ENCODE measurements at places on chromosomes 12 and 14.

DNA sequence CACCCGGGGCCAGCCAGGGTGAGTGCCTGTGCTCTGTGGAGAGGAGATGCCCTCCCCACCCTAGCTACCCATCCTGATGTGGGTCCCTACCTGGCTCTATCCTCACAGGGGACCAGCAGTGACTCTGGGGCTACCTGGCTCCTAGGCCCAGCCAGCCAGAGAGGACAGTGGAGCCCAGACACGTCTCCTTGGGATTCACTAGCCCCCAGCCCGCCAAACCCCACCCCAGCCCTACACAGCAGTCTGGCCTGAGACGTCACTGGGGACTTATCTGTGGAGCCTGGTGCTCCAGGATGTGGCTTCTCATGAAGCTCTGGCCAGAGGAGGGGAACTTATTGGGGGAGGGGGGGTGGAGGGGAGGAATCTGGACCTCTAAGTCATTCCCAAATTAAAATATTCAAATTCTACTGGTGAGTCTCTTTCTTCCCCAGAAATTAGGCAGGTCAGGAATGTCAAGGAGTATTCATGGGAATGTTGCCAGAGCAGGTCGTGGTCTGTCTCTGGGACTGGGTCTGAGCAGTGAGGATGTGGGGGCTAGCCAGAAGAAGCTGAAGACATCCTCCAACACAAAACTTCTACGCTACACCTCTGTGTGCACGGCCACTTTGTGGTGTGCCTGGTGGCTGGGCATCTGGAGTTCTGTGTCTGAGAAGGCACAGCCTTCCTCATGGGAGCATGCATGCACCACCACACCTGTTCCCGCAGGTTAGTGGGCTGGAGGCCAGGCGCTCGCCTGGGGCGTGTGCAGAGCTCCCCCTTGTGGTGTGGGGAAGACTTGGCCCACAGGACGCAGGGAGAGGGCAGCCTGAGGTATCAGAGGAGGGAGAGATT lies 2.7 kb downstream of the CMTM5 start:
- DNase-seq: no peak

DNA sequence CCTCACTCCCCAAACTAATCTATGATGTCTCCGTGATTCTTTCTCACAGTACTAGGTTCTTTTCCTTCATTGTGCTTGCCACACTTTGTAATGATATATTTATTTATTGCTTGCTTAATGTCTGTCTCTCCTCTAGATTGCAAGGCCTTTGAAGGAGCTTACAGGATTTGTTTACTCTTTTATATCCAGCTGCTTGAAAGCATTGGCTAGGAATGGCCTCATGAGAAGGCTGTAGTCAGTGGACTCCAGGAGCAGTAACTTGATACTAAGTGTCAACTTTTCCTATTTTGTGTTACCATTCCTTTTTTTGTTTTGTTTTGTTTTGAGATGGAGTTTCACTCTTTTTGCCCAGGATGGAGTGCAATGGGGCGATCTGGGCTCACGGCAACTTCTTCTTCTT lies 7.3 kb upstream of the FAM234B start:
- DNase-seq: no peak

- DNase-seq: no peak
These were observed 126.0 kb downstream of the BTG1 start for GRCh38 chr12:92019491-92020277.

DNA sequence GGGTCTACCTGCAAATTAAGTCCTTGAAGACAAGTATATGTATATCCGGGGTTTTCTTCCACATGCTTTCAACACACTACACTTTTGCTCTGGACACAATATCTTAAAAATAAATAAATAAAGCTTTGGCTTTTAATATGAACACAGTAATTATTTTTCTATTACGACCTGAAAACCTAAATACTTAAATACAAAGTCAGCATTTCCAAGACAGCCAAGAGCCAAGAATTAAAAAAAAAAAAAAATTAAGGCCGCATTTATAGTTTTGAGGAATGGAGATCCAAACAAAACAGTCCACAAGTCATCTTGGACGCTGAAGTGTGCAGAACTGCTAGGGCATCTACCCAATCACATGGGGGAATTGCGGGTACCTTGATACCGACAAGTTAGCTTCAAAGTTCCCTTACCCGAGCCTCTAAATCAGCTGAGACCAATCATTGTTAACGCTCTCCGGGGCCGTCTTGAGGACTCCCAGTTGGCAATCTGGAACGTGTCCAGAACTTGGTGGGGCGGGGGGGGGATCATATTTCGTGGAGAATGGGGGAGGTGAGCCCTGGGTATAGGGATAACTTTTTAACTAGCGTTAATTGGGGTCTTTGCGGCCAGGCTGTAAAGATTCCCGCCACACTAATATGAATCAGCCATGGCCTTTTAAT lies 731 bp upstream of the PCNX4 start:
- DNase-seq: peak; percentile 40

GRCh38 chr14:75589931-75590330 lies 11.5 kb downstream of the FLVCR2 start:
- DNase-seq: no peak

DNA sequence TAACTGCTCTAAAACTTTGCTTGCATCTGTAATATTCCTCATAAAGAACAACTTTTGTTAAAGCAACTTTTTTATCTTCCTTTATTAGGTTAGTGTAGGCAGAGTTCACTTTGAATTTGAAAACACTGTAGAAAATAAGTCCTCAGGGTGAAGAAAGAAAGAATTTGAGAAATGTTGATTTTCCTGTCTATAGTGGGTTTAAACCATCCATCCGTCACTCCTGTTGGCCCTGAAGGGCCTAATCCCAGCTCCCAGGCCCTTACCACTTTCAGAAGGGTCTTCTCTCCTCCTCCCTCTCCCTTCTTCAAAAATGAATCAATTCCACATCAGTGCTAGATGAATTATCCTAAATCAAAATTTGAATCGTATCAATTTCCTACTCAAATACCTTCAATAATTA lies 4.9 kb upstream of the SLC2A3 start:
- DNase-seq: no peak

DNA sequence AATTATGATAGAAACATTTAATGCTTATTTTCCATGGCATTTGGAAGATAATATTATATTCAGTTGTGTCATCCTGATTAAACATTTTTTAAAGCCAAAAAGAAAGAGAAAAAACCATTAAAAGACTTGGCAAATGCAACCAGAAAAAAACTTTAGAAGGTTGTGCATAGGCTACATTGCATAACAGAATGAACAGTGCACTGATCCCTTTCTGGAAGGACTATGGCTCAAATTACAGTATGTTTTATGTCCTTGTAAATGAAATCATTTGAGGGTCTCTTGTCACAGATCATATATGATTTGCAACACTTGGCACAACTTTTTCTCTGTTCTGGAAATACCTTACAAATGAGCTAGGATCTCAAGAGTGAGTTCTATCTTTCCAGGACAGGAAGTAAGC lies 275.2 kb upstream of the FLRT2 start:
- no peak for DNase-seq

DNA sequence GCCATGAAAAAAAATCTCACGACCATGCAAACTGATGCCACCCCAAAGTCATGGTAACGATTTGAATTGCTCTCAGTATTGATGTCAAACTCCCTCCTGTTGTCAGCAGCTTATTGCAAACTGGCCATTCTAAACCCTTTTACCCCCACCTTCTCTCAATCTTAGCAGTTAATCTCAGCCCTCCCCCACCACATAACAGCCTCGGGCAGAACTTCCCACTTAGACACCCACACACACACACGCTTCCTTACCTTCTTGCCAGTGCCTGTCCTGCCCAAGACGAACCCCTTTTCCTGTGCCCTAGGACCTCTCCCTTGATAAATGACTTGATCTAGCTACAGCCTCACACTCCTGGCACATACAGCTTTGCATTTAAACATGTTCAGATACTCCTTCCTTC lies 56.6 kb downstream of the GPATCH2L start:
- no peak for DNase-seq

GRCh38 chr14:100540926-100541620 lies 46.1 kb downstream of the BEGAIN start:
- no peak for DNase-seq

DNA sequence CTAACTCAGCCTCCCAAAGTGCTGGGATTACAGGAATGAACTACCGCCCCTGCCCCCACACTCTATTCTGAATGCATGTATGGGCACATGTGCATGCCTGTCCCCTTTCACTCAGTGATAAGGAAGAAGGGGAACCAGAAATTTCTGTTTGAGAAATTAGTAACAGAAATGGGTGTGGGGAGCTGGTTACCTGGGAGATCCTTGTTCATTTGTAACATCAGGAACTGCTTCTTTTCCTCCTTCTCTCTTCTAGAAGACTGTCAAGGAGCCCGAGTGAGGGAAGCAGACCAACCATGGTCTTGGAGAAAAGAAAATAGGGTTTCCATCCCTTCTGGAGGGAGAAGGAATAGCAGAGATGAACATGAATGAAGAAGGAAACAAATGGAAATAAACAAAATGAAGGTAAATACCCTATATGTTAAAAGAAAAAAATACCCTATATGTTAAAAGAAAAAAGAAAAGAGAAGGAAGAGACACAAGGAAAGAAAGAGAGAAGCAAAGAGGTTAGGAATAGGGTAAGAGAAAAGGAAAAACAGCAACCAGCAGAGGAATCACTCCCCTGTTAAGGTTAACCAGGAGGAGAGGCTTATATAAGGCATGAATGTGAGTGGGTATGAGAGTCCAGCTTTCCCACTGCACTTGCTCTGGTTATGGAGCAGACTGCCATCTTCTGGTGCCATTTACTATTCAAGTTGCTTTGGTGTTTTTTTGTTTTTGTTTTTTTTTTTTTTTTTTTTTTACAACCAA lies 3.3 kb downstream of the PPP1R3E start:
- no peak for DNase-seq
